ENCODE measurements at places on chromosomes 2 and 18.

GRCh38 chr2:181231151-181231550 is 226.0 kb upstream of the ITGA4 start:
- DNase-seq, result no peak

GRCh38 chr2:47506436-47506835 is 103.5 kb downstream of the MSH2 start:
- no peak for DNase-seq

DNA sequence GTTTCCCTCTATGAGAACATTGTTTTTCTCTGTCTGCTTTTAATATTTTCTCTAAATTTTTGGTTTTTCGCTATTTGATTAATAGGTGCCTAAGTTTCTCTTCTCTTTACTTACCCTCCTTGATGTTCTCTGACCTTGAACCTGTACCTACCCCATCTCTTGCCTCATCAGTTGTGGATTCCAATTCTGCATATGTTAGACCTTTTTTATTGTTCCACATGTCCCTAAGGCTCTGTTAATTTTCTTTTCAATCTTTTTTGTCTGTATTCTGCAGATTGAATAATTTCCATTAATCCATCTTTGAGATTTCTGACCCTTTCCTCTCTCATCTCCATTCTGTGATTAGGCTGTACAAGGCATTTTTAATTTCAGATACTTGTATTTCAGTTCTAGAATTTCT is 23.1 kb downstream of the RELCH start:
- DNase-seq, result no peak

DNA sequence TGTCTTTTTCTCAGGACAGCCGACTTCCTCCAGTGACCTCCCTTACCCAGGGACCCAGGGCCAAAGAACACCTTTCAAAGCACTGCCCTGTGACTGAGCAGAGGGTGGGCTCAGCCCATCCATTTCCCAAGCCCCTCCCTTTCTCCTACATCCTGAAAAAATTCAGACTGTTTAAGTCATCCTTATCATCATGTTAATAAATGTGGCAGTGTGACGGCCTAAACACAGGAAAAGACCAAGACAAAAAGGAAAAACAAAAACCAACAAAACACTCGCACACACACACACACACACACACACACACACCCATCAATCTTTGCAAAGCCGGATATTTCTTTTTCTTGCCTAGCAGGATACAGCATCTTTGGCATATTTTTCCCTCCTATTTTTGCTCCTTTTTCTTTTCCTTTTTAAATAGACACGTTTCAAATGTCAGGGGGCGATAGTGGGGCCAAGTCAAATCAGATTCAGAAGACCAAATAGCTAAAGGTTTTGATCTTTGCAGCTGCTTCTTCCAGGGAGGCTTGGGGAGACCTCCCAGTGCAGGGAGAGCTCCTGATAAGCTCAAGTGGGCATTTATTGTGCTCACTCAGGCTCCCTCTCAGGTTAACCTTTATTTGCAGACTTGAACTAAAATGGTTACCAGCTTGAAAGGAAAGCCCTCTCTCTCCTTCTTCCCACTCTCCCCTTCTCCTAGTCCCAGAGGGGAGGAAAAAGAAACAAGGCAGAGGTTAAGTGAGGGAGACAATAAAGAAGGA is 39.5 kb upstream of the NRP2 start:
- DNase-seq, result no peak

DNA sequence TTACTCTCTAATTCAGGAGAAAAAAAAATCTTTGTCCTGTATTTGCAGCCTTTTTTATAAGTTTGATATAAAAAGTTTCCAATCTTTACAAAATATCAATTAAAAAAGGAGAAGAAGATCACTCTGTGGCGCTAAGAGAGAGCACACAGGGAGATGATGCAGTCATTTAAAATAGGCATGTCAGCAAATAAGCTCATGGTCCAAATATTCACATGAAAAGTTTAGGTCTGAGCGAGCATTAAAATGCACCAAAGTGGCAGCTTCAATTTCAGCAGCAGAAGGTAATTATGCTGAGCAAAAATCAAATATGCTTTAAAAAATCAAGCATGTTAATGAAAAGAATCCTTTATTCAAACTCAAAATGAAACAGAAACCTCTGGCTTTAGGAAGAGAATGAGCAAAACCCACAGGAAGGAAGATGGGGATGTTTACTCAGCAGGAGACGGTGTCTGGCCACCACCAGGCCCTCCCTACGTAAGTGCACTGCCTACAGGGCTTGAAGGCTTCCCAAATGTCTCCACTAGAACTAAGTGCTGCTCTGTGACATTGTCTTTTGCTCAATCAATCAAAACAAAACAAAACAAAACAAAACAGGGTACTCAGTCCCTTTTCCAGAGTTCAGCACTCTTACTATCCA is 120.4 kb downstream of the L3MBTL4 start:
- peak; percentile 86 for DNase-seq

- no peak for DNase-seq
Measured at GRCh38 chr2:159030674-159031380, 62.4 kb downstream of the TANC1 start.

DNA sequence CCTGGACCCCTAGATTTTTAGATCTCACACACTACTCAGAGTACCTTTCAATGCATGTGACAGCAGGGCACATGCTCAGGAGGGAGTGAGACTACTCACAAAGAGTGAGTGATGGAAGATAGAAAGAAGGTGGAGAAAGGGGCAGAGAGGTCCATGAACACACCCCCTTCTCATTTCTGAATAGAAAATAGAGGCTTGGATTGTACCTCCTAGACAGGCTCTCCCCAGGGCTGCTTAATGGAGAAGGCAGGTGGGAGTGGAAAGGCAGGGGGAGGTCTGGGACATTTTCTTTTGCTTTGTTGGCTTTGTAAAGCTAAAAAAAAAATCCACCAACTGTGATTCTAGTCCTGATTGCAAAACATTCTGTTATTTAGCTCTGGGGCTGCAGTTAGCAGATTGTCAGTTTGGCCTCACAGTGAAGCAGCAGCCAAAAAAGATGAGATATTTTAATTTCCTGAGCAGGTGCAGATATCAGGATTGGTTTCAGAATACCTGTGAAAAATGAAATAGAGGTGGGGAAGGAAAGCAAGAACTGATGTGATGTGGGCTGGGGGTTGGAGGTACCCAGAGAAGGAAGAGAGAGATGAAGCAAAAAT is 119.3 kb upstream of the GYPC start:
- no peak for DNase-seq

GRCh38 chr2:181223234-181223633 is 234.0 kb upstream of the ITGA4 start:
- DNase-seq, result no peak

- DNase-seq, result peak; percentile 76
Measured at GRCh38 chr2:30706534-30707303, 100.5 kb downstream of the CAPN13 start.

DNA sequence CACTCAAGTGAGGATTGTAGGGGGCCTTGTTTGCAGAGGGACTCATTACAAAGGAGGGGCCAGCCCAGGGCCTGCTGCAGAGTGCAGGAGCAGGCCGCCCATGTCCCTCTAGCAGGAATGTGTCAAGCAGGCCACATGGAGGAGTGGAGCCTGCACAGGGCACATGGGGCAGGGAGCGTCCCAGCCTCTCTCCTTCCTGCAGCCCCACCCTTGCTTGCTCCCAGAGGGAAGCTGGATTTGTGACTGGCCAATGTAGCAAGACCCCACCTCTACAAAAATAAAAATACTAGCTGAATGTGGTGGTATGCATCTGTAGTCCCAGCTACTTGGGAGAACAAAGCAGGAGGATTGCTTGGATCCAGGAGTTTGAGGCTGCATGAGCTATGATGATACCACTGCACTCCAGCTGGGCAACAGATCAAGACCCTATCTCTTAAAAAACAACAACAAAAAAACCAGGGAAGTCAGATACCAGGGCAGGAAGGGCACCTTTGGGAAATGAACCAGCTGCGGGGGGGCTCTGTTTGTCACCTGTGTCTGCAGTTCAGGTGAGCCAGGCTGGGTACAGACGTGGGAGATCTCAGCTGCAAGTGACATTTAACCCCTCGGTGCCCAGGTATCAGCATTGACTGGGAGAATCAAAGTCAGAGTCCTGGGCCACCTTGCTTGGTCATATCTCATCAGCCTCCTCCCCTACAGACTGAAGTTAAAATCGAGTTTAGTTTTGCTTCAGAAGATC is 27.7 kb downstream of the IMPA2 start:
- DNase-seq, result no peak

DNA sequence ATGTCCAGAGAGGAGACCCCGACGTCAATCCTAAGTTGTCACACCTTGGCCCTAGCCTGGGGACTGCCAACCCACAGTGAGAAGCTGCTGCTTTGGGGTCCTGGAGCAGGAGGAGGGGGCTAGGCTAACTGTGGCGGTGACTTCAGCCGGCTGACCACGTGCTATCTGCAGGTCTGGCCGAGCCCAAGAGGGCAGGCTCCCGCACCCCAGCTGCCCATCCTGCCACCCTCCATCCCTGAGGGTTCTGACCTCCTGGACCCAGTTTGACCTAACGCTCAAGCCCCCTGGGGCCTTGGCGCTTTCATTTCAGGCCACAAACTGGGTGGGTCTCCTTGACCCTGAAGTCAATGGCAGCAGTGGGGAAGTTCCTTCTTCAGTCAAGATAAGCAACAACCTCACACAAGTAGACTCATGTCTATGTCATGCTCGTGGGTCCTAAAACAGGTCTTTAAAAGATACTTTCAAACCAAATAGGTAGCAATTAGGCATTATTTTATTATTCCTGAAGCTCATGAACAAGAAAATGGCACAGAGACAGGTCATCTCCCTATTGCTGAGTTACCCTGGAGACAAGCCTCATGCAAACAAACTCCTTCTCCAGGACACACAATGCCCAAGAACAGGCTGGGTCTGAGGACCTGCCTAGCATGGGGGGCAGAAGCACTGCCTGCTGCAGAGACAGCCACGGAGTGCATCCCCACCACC is 2.3 kb downstream of the HES6 start:
- DNase-seq, result no peak

GRCh38 chr18:47174545-47175116 is 1.5 kb downstream of the IER3IP1 start:
- DNase-seq, result no peak

- no peak for DNase-seq
Measured at GRCh38 chr2:231542136-231542535, 11.9 kb upstream of the NMUR1 start.

- DNase-seq, result no peak
Measured at GRCh38 chr18:75172299-75173124, 36.4 kb downstream of the PTGR3 start.

DNA sequence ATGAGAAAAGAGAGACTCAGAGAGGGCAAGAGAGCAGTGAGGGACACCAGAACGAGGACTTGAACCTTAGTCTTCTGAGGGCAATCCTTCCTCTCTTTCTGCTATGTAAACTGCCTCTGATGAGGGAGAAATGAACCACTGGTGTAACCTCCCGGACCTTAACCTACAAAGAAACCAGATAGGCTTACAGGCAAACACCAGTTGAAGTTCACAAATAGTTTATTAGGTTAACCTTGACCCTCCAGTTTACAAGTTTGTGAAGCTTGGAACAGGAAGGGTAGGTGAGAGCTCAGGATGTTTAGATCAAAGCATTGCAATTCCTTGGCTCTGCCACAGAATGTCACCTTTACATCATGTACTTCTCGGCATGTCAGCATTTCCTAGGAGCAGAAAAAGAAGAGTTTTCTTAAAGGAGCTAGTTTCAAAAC is 486.4 kb upstream of the SPRED2 start:
- DNase-seq, result no peak

DNA sequence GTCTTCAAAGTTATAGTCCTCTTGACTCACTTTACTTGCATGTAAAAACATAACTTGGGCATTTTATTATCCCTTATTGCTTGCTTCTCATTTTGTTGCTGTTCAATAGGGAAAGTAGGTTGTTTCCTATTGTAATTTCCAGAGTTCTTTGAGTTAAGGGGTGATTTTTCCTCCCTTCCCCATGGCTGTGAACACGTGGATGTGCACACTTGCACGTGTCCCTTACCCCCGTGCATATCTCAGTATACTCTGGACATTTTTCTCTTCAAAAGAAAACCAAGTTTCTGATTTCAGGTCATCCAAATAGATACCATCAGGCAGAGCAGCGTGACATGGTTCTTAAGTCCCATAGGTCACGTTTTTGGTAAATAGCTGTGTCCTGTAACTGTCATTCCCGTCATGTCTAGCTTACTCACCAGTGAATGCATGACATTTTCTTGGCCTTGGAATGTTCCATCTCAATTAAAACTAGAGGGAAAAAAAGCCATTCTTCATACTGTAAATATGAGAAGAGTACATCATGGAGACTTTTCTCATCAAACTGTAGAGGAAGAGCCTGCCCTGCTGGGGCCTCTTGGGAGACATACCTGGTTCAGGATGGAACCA is 83.3 kb upstream of the KCNE4 start:
- DNase-seq, result no peak

GRCh38 chr2:27494284-27494943 is 586 bp downstream of the FNDC4 start:
- no peak for DNase-seq

- no peak for DNase-seq
Measured at GRCh38 chr18:40413160-40413559, 1541.9 kb upstream of the PIK3C3 start.

DNA sequence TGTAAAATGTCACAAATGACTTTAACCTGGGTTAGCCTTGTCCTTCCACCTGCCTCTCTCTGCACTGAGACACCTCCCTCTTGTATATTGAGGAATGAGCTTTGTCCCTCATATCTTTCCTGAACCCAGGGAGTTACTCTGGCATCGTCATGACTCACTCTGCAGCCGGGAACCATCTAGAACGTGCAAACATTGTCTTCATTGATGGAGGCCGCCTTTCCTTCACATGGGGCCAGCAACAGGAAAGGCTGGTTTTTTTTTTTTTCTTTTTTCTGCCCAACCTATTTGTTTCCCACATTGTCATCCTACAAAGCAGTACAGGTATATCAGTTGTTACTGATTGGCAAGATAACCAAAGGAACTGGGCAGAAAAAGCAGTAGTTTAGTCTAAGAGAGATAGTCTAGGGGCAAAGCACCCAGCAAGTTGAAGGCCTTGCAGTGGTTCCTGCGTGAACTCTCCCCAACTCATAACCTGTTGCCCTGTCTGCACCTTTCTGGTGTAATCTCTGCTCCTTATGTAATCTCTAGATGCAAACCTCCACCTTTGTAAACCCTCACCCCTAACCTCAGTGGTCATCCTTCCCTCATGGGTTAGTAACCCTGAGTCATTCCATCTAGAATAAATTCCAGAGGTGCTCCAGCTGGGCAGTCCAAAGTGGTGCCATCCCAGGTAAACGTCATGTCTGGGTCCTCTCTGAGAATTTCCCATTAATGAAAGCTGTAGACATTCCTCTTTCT is 38.3 kb downstream of the SLC40A1 start:
- DNase-seq, result no peak

GRCh38 chr2:60106836-60107529 is 446.5 kb downstream of the BCL11A start:
- no peak for DNase-seq

GRCh38 chr2:48448274-48449061 is 81.5 kb upstream of the STON1 start:
- no peak for DNase-seq

- DNase-seq, result no peak
Measured at GRCh38 chr2:173750353-173750801, 214.8 kb downstream of the SP3 start.

- DNase-seq, result no peak
Measured at GRCh38 chr2:234050455-234051135, at the start of gene SPP2. Gene SPP2 (plus strand): TSS chr2:234050702. CDS start chr2:234050787, 85 bp downstream.
